ENCODE measurements at places on chromosomes 16 and 17. TPM values are rescaled to one million over a fixed set of nuclear protein-coding genes. Genes with fewer than 3 reads are reported as not detected.

KRT14 gene
- total RNA-seq = not detected

GRCh38 chr16:75653922-75654321, 6.3 kb downstream of the TERF2IP start:
- no peak for DNase-seq

DNA sequence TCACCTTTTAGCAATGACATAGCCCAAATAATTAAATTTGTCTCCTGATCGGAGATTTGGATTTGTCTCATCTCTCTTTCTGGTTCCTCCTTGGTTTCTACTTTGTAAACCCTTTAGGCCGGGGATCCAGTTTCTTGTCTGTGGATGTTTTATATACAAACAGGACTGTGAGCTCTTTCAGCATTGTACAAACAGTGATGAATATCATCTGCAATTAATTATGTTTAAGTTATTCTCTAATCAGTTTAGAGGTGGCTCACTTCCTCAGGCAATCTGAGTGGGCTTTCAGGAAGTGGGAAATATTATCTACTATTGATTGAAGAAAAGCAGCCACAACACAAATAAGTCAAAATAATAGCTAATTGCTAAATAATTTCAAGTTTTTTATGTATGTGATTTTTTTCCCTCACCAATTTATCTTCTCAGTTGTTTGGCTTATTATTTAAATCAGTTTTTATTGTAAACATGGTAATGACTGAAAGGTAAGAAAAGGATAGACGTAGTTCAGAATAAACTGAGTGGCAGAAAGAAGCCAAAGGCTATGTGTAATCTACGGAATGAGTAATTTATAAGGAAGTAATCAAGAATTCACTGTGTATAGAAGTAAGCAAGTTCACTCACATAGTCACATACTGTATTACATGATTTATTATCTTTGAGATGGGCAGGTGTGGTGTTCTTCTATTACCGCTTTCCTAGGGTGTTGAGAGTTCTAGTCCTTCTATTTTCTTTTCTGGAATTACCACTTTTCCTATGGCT, 3.4 kb upstream of the ABCC11 start:
- DNase-seq = no peak

CIITA gene
- total RNA-seq = not detected

DNA sequence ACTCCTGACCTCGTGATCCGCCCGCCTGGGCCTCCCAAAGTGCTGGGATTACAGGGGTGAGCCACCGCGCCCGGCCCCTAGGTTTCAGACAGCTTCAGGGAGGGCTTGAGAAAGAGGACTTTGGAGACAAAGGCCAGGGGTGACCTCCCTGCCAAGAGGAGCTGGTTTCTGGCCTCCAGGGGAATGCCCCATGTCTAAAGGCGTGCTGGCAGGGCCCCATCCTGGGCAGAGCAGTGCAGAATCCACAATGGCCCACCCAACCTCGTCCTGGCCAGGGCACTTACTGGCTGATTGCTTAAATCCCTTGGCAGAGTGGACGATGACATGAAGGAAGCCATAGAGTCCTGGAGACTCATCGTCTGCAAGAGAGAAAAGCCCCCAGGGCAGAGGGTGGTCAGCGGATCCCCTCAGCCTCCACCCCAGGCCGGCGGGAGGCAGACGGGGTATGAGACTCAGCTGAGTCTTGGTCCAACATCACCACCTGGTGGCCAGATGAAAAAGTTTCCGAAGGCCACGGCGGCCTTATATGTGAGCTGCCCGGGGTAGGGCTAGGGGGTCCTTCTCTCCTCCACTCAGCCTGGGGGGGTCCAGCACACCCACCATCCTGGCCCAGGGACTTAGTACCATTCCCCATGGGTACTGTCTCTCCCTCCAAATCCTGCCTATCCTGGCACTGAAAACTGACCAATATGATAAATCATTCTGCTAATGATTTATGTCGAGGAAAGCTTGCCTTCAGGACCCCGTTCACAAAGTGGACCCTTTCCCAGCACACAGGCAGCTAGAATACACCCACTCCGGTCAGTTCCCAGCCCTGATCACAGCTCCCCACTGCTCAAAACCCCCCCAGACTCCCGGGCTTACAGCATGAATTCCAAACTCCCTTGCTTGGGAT, 59.1 kb downstream of the TIMM22 start:
- DNase-seq = peak; percentile 97

FN3K gene
- 3.8 TPM for total RNA-seq

DNA sequence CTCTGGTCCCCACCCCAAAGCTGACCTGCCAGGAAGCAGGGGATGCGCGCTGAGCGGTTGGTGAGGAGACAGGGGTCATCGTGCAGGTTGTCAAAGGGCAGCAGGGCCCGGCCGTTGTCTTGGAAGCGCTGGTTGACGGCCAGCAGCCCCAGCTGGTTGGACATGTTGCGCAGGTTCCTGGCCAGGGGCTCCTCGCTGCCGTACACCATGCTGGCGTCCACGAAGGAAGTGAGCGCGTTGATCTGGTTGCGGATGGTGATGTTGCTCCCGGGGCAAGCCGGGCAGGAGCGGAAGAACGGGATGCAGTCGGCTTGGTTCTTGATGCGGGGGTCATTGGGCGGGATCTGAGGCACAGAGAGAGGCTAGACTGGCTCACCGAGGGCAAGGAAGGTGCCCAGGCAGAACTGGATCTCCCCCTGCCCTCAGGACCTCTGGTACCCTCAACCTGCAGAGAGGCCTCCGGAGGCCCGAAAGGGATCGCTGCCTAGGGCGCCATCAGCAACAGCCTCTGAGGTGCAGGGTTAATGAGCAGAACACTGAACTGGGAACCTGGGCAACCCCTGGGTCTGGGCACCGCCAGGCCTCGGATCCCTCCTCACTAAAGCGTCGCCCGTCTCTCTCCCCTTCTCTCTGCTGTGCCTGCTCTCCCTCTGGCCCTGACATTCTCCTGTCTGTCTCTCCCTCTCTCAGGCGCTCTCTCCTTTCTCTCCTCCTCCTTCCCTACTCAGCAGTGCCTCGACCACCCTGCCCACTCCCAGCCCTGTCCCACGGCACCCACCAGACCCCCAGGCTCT, 2.7 kb downstream of the MPO start:
- peak; percentile 52 for DNase-seq

- no peak for DNase-seq
Measured at GRCh38 chr16:35862242-35862641, 2402.8 kb downstream of the TP53TG3F start.

KRTAP2-1 gene
- not detected for total RNA-seq

GRCh38 chr17:36870720-36870999, 66.6 kb upstream of the LHX1 start:
- no peak for DNase-seq

SOST gene
- not detected for total RNA-seq

PTGES3L gene
- 2.7 TPM for total RNA-seq

CD300LB gene
- not detected for total RNA-seq

FOXN1 gene
- total RNA-seq = not detected

GRCh38 chr16:27406511-27407128, 4.6 kb downstream of the IL21R start:
- no peak for DNase-seq

DNA sequence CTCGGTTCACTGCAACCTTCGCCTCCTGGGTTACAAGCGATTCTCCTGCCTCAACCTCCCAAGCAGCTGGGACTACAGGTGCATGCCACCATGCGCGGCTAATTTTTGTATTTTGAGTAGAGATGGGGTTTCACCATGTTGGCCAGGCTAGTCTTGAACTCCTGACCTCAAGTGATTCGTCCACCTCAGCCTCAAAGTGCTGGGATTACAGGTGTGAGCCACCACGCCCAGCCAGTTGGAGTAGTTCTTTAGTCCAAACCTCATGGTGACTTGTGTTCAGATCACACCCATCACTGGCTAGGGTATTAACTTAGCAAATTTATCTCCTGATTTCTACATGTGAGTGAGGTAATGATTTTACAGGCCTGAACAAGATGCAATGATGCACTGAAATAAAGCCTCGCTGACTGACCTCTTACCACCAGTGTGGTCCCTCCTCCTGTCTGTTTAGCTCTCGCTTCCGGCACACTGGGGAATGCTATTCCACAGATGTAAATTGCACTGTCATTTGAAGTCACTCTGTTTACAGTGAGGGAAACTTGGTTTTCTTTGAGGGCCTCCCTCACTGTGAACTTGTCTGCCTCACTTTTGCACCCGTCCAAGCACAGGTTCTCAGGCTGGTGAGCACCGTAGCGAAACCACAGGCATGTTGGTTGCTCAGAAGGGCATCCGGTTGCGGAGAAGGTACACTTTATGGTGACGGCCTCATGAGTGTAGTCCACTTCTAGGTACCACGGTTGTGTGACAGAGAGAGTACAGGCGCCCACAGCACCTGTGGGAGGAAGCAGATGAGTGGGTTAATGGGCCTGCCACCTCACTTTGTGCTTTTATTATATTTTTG, 5.5 kb downstream of the IGSF6 start:
- no peak for DNase-seq

DNA sequence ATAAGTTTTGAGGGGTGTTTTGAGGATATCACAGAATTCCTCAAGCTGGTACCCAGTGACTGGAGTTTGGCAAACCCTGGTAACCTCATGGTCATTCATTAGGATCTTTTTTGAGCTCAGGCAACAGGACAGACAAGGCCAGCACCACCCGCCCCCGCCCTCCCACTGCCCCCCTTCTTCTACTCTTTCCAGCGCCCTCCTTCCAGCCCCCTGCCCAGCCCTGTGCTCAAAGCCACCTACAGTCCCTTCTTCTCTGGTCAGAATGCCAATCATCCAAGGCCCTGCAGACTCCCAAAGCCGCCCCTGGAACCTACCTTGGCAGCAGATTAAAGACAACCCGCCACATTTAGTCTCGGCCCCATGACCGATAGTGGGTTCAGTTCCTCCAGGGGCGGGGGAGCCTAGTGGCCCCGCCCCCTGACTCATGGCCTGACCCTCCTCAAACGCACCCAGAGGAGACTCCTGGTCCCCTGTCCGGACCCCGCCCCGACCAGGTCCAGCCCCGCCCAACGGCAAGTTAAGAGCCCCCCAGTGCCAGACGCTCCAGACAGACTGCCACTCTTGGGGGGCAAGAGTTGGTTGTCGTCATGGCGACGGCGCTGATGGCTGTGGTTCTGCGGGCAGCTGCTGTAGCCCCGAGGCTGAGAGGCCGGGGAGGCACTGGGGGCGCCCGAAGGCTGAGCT, at the start of gene NAGS:
Gene NAGS (plus strand): TSS at position 546 of the 684 bp plus-strand sequence. CDS start 42 bp downstream, at position 588.
- peak; percentile 87 for DNase-seq

- DNase-seq = peak; percentile 59
Measured at GRCh38 chr16:69396187-69397061, 10.6 kb upstream of the TERF2 start.

- no peak for DNase-seq
Measured at GRCh38 chr17:38416840-38417209, 11.4 kb upstream of the ARHGAP23 start.

SEPTIN12 gene
- total RNA-seq = not detected
